ENCODE measurements at places on chromosomes 3 and 15.

DNA sequence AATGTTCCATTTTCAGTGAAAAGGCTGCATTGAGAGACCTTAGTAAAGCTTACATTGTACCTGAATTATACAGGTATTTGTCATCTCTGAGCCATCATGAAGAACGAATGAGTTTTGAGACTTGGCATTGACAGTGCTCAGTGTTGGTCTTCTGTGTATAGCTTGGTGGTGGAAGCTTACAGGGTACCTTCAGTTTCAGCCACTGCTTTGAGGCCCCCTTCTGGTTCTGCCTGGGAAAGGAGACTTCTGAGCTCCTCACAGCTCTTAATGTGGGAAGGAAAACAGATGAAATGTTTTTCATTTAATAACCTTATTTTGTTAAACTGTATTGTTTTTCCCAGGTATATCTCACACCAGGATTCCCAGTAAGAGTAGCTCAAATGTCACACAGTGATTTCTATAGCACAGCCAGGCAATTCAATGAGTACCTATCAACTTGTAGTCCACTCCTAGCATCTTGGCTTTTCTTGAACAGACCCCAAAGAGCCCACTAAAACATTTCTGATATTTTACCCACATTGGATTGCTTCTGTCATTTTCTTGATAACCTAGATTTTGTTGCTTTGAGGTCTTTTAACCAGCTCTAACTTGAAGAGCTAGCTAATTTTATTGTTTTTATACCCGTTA is 5.6 kb downstream of the SERPINI1 start:
- no peaks in the 10 kb centered on the region for H3K27me3 ChIP-seq
- no peaks in the 10 kb centered on the region for H3K36me3 ChIP-seq
- no peak for DNase-seq
- H3K4me3 ChIP-seq, result no peak overlapping the region
- no peak overlapping the region for H3K27ac ChIP-seq
- H3K4me1 ChIP-seq, result peaks cover 3% of the 10 kb centered on the region

DNA sequence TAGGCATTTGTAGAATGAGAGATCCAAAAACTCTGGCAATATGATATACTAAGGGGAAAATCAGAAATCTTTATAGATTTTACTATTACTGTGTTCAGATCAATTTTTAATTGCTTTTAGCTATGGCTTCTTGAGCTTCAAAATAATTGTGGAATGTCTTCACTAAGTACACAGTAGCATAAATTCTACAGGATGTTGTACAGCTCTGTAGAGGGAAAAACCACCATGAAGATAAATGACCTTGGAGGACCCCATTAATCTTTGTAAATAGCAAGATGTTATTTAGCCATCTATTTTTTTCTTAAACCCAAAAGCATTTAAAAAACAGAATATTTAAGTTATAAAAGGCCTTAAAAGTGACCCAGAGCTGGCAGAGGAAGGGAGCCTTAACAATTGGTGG is 43.9 kb upstream of the FNDC3B start:
- no peaks in the 10 kb centered on the region for H3K36me3 ChIP-seq
- no peak for DNase-seq
- H3K27ac ChIP-seq, result no peak overlapping the region

GRCh38 chr15:90412356-90413194 is 24.5 kb downstream of the IQGAP1 start:
- no peak for DNase-seq
- no peak overlapping the region for H3K4me3 ChIP-seq
- no peaks in the 10 kb centered on the region for H3K27me3 ChIP-seq
- H3K4me1 ChIP-seq, result peaks cover 50% of the 10 kb centered on the region

GRCh38 chr3:160150066-160150465 is 75.2 kb upstream of the C3orf80 start:
- no peak overlapping the region for H3K4me3 ChIP-seq
- no peaks in the 10 kb centered on the region for H3K27me3 ChIP-seq
- H3K27ac ChIP-seq, result no peak overlapping the region
- peaks cover 8% of the 10 kb centered on the region for H3K4me1 ChIP-seq
- no peak for DNase-seq
- no peaks in the 10 kb centered on the region for H3K36me3 ChIP-seq

All from sigmoid colon (tissue), 7 donors.